AG09319 (cell line): ENCODE measurements at places on chromosomes 16 and 17.
A peak's percentile ranks its signal among the peaks of the same experiment; 100 is the strongest.

- DNase-seq = peak; percentile 39
Measured at GRCh38 chr17:17913695-17914332, 58.4 kb downstream of the TOM1L2 start.

GRCh38 chr17:57834146-57834741 lies 15.6 kb downstream of the MRPS23 start:
- no peak for DNase-seq

- no peak for DNase-seq
Measured at GRCh38 chr17:43354371-43354770, 44.4 kb upstream of the ARL4D start.

GRCh38 chr17:28366605-28367004 lies 1.6 kb upstream of the SEBOX start:
- DNase-seq = no peak

DNA sequence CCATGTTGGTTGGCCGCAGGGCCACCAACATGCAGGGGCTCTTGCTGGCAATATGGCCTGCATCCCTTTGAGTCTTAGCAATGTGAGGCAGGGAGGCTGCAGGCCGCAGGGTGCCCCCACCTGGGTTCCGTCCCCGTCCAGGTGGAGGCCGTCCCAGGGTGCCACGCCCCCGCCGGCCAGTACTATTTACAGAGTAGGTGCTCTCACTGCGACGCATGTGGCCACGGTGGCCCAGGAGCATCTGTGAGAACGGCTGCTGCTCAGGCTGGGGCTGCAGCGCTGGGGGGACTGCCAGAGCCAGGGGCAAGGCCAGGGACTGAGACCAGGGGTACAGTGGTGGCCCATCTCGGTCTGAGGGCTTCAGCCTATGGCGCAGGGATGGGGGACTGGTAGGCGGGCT lies 3.6 kb downstream of the MATCAP1 start:
- no peak for DNase-seq

GRCh38 chr16:85724126-85724879 lies 26.6 kb downstream of the C16orf74 start:
- DNase-seq = no peak

DNA sequence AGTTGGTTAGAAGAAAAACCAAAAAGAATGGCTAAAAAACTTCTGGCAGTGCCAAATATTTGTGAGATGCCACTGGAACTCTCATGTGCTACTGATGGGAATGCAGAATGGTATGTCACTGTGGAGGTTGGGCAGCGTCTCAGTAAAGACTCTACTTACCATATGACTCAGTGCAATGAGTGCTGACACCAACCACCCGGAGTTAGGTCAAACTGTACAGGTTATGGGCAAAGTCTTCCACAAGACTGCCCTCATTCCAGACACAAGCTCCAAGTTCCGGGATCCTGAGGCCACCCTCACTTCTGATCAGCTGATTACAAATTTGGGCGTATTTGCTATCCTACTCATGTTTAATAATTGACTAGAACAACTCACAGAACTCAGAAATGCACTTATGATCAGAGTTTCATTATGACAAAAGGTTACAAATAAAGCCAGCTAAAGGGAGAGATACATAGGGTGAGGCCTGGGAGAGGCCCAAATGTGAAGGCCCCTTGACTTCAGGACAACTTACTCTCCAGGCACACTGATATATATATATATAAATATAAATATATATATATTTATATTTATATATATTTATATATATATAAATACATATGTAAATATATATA lies 114.9 kb downstream of the TRIM37 start:
- no peak for DNase-seq

- DNase-seq = no peak
Measured at GRCh38 chr17:72602517-72603419, 481.9 kb downstream of the SOX9 start.

GRCh38 chr17:2990396-2990795 lies 73.0 kb downstream of the OR1D5 start:
- no peak for DNase-seq

GRCh38 chr17:218432-219110 lies 37.1 kb upstream of the DOC2B start:
- DNase-seq = no peak

DNA sequence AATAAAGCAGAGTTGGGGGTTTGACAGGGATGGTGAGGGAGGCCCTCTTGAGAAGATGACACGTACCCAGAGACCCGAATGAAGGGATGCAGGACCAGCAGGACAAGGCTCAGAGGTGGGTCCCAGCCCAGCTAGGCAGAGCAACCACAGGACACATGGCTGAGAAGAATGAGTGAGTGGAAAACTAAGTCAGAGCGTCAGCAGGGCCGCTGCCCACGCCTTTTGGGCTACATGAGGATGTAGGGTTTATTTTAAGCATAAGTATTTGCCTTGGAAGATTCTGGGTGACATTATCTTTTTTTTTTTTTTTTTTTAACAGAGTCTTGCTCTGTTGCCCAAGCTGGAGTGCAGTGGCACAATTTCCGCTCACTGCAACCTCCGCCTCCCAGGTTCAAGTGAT lies 176.0 kb downstream of the TMEM132E start:
- DNase-seq = no peak

DNA sequence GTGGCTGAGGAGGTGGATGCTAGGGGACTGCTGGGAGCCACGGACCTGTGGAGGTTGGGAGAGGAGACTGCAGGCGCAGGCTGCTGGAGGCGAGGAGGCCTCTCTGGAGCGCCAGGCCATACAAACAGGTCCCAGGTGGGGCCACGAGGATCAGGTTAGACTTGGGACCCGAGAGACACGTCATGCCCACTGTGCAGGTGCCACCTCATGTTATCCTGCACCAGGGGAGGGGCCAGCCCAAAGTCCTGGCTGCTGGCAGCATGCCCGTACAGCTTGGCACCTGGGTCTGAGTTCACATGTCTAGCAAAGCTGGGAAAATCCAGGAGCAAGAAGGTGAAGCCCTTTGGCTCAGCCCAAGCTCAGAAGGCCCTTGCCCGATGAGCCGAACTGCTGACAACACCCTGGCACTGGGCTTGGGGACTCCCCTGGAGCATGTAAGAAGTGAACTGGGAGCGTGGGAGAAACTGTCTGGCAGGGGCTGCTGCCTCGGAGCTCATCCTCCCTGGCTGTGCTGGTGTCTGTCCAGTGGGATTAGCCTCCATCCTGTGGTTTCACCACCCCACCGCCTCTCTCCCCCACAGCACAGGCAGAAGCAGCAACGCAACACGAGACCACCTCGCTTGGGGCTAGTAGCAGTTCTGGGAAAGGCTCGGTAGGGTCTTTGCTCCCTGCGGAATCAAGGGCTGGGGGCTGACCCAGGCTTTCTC lies 5.3 kb downstream of the ARHGDIA start:
- DNase-seq = no peak

GRCh38 chr16:70778901-70779309 lies 22.1 kb downstream of the VAC14 start:
- peak; percentile 62 for DNase-seq

GRCh38 chr16:372302-372983 lies 2.1 kb upstream of the MRPL28 start:
- no peak for DNase-seq

- no peak for DNase-seq
Measured at GRCh38 chr17:80220736-80221215, 549 bp downstream of the SLC26A11 start.

GRCh38 chr16:70758786-70759185 lies 42.2 kb downstream of the VAC14 start:
- DNase-seq = no peak

GRCh38 chr17:49407981-49408501 lies 6.6 kb downstream of the PHB1 start:
- peak; percentile 11 for DNase-seq

DNA sequence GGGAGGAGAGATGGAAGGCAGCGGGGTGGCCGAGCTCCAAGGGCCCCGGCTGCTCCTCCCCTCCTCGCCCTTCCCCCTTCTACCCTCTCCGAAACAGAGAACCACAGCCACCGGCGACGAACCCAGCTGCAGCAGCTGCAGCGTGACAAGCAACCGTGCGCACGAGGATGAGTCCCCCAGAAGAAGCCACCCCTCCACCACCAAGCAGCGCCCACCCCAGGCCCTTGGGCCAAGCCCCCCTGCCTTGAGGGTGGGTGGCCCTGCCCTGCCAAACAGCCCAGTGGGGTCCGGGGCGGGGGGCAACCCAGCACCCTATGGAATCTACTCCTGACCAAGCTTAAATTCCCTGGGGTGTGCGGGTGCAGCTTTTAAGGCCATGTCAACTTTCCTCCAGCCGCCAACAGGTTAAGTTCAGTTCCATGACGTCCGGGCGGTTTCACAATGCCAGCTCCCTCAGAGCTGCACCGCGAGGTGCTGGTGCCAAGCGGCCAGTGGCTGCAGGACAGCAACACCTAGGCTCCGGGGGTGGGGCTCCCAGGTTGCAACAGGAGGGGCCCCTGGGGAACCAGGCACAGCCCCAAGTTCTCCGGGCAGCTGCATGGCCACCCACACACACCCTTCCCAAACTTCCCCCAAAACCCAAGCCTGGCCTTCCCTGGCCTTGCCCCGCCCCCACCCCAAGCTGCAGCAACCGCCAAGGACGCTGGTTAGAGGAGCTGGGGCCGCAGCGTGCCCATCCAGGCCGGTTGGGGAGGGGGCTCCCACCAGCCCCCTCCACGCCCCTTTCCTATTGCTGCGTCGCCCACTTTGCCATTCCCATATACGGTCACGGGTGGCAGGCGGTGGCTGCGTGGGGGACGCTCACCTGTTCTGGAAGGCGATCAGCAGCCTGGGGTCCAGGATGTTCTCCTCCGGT lies 2.0 kb downstream of the CBX4 start:
- DNase-seq = no peak

GRCh38 chr17:43936434-43936833 lies 5.8 kb downstream of the PPY start:
- DNase-seq = no peak

GRCh38 chr17:81400154-81400977 lies 5.1 kb downstream of the BAHCC1 start:
- no peak for DNase-seq
